Stimulated activated CD4-positive, alpha-beta T cell treated with anti-CD3 and anti-CD28 coated beads, Interleukin-4, amount 100 ng/mL, for 24 hours (primary cell): ENCODE measurements at places on chromosomes 13 and 19.

GRCh38 chr19:28841531-28841930, 371.4 kb downstream of the UQCRFS1 start:
- no peak for DNase-seq

DNA sequence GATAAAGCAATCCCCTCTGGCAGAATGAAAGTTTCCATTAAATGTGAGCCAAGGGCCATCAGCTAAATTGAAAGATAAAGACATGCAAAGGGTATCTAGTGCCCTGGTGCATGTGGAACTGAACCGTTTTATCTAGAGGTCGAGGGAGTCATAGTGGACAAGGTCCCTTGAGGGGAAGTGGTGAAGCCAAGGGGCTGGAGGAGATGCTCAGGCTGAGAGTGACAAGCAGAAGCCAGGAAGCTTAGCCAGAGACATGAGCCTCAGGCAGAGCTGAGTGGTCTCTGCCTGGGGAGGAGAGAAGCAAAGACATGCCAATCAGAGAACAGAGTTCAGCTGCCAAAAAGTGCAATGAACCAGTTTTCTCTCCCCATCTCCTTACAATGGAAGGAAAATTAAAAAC, 68.1 kb upstream of the SLC10A2 start:
- DNase-seq, result no peak

- no peak for DNase-seq
These were observed 814 bp downstream of the ZNF211 start for GRCh38 chr19:57633832-57634131.

- peak; percentile 94 for DNase-seq
These were observed 4.9 kb downstream of the ADAMTSL5 start for GRCh38 chr19:1507763-1508506.

DNA sequence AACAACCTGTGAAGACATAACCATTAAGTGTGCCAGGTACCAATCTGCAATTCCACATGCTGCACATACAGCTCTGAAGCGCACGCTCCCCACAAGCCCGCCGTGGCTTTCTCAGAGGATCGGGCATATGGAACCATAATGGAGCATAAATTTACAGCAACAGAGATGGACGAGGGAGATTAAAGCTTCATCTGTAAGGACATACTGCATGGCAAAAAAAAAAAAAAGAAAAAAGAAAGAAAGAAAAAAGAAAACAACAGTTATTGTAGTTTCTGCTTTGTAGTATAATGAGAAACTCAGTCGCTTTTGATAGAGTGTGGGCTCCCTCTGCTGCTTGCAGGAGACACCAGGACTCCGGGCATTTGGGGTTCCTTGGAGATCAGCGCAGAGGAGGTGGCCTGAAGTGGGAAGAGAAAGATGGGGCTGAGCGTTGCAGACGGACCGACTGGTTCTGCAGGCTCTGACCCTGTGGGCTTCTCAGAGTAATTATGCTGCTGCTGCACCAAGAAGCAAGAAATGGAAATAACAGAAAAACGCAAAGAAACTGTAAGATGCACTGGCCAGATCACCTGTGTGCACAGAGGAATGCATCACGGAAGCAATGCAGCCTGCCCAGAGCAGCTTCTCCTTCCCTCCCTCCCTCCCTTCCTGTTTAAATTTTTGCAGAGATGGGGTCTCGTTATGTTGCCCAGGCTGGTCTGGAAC, 10.8 kb upstream of the PDCD5 start:
- DNase-seq, result peak; percentile 46
